ENCODE measurements at places on chromosomes 5 and 9.

- peak; percentile 28 for DNase-seq
Observed at GRCh38 chr9:76082057-76082456, 191.6 kb downstream of the PCSK5 start.

DNA sequence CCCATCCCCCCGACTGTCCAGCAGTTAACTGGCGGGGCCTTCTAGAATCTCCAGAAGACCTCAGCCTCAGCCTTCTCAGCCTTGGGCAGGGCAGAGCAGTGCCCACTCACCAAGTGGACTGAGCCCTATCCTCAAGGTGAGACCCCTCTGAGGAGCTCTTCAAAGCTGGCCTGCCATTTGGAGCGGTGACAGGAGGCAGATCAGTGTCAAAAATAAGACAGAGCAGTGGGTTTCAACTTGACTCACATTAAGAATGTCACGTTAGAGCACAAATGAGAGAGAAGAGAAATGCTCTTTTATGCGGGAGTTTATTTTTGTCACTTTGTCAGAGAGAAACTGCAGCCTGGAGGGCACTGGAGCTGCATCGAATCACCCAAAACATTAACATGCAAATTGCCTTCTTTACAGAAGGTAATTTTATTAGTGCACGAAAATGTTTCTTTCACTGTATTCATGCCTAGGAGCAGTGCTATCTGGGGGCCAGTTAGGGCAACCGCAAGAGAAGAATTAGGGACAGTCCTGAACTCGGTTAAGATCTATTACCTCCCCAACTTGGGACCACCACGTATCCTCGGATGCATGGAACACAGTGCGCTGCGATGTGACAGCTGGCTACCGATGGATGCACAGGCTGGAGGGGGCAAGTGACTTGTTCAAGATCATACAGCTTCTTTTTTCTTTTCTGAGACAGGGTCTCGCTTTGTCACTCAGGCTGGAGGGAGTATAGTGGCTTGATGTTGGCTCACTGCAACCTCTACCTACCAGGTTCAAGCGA lies 188.5 kb downstream of the DAB2IP start:
- DNase-seq: no peak

DNA sequence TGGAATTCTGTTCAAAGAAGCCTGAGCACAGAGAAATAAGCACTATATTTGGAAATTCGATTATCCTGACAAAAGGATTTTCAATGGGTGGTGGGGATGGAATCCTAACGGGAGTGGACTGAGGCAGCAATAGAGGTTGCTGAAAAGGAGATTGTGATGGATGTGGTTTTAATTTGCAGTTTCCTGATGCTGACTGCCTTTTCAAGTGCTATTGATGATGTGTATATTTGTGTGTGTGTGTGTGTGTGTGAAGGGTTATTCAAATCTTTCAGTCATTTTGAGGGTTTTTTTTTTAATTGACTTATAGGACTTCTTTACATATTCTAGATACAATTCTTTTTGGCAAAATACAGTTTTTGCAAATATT lies 614.5 kb downstream of the HINT1 start:
- no peak for DNase-seq

- peak; percentile 73 for DNase-seq
Observed at GRCh38 chr5:64811050-64811640, 42.4 kb downstream of the CWC27 start.

GRCh38 chr5:66993448-66993847 lies 203.2 kb downstream of the CD180 start:
- no peak for DNase-seq

DNA sequence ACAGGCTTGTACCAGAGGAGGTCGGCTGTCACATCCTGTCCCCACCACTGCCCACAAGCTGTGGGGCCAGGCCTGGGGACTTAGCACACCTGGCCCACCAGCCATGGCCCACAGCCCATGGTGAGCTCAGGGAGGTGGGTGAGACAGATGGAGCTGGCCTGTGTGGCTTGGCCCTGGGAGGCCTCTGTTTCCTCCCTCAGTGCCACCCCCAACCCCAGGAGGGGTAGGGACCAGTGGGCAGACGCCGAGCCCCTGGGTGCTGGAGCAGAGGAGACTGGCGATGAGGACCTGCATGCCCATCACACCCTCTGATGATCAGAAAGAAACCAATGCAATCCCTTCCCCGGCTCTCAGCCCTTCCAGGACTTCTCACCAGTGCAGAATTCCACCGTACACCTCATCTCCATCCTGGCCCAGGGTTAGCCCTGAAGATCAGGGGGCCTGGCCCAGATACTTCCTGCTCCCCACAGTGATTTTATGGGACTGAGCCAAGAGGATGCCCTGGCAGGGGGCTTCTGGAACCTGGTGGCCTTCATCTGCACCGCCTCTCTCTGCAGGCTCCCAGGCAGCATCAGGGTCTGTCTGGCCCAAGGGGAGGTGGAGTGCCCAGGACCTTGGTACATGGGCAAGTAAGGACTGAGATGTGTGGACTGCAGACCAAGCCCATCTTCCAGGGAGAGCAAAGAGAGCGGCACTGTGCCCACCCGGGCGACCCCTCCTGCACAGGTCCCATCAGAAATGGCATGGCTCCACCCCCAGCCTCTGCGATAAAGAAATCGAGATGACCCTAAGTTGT lies 16.9 kb upstream of the NKD2 start:
- DNase-seq: no peak

DNA sequence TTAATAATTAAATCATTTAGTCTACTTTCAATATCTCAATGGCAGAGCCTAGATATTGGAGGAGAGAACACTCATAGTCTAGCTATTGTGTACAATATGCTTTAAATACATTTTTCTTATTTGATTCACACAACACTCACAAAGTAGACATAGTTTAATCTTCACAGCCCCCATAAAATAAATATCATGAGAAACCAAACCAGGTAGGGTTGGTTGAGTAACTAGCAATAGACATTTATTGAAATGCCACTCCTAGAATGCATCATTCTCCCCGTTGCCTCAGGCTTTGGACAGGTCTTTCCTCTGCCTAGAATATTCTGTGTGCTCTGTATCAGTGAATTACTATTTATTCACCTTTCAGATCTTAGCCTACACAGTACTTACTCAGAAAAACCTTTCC lies 141.9 kb downstream of the CEMIP2 start:
- DNase-seq: no peak

DNA sequence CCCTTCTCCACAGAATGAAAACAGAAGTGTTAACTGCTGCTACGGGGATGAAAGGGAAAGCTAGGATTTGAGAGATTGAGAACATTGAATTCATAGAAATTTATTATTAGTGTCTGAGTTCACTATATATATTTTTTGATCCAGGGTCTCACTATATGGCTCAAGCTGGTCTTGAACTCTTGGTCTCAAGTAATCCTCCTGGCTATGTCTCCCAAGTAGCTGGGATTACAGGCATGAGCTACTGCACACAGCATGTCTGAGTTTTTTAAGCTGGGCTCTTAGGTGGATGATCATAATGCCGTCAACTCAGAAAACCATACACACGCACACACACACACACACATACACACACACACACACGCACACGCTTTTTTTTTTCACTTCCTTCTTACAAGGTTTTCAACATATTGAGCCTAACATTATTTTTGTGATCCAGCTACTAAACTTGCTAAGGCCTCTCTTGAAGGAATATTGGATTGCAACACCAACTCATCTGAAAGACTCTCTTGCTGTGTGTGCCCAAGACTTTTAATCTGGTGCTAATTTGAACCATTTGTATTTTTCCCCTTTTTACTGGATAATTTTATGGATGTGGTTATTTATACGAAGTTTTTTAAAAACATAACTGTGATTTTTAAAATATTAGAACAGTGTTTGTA lies 1045.4 kb downstream of the DTWD2 start:
- DNase-seq: no peak

GRCh38 chr9:114083666-114084065 lies 5.6 kb upstream of the AMBP start:
- no peak for DNase-seq

GRCh38 chr9:134834957-134835419 lies 45.6 kb upstream of the FCN2 start:
- DNase-seq: no peak

DNA sequence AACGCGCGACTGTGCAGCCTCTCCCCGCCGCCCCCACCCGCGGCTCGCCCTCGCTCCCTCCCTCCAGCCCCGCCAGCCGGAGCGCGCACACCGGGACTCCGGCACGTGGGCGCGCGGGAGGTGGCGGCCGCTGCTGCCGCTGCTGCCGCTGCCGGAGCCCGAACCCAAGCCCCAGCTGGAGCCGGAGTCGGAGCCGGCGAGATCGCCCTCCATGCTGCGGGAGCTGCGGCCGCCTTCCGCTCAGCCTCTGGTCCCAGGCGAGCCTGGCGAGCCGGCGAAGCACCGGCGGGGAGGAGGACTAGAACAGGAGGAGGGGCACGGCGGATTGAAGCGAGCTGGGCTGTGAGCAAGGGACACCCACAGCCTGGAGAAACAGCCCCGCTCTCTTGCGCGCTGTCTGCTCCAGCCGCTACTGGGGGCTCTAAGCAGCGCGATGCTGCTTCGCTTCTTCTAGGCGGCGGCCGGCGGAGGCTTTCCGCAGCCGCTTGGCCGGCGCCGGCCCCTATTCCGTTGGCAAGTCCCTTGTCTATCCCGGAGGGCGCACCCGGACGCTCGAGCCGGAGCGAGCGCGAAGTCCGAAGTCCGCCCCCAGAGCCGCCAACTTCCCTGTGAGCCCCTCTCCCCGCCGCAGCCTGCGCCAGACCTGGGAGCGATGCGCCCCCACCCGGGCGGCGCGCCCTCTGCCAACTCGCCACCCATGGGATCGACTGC lies 598.7 kb upstream of the SGCD start:
- DNase-seq: peak; percentile 66

GRCh38 chr5:51665251-51665593 lies 282.0 kb downstream of the ISL1 start:
- no peak for DNase-seq

GRCh38 chr5:31385774-31386537 lies 145.9 kb downstream of the DROSHA start:
- no peak for DNase-seq

GRCh38 chr5:57117596-57117995 lies 56.3 kb upstream of the GPBP1 start:
- DNase-seq: no peak

DNA sequence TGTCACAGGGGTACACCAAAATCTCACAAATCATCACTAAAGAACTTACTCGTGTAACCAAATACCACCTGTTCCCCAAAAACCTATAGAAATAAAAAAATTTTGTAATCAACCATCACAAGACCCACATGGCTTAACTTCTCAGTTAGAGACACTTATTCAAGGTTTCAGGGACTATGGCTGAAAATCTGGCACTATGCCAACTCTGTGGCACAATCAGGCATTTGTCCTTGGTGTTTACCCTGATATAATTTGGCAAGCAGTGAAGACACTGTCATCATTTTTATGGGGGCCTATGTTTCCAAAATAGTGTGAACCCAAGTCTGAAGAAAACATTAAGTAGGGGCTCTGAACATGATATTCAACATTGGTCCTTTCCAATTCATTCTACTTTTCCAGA lies 59.0 kb downstream of the ZNF622 start:
- no peak for DNase-seq

DNA sequence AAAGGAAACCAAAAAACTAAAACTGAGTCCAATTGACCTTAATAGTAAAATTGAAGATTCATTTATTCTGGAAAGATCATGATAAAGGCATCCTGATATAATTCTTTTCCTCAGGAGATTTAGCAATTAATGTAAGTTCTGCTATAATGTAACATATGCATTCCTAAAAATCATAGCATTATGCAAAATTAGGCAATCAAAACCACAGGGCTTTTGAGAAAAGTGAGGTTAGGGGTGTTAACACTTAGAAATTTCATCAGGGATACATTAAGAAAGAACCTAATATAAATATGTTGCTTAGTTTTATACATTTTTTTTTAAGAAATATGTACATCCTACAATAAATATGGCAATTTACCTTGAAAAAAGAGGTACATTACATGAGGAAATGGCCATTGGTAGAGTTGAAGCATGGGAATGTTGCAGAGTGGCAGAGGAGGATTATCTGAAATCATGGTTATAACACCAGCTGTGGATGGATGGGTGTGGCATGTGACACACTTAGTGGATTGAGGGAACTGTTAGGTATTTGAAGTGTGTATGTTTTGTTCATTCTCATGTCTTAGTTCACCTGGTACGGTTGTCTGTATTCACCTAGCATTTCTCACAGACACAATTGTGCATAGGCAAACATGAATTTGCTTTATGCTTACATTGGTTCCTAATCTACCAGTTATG lies 51.1 kb downstream of the CCNH start:
- no peak for DNase-seq

DNA sequence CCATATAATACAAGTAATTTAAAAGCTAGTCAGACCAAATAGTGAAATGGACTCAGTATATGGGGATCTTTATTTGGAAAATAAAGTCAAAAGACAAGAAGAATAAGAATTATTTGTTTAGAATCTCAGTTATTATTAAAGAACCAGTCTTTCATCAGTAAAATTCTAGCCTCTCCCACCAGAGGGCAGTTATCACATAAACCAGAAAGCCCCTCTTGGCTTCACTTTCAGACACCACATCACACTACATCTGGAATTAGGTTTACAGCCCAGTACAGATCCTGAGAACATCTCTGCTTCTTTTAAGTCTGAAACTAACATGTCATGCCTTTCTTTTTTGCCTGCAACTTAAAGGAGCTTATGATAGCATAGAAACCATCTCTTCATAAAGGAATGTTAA lies 12.2 kb upstream of the HSPB3 start:
- peak; percentile 25 for DNase-seq

DNA sequence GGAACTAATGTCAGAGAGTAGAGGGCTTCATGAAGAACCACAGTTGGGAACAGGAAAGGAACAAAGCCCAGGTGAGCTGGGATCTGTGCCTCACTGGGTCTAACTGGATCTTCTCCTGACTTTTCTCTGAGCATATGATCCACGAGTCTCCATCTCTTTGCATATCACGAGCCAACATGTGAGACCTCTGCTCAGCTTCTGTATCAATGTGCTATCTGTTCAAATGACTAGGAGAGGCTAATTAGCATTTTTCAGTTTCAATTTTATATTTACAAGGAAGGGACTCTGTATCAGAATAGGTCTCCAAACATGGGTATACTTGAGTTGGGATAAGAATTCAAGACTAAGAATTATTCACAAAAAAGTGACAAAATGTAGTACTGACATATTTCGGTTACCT lies 73.8 kb upstream of the SGCD start:
- no peak for DNase-seq

DNA sequence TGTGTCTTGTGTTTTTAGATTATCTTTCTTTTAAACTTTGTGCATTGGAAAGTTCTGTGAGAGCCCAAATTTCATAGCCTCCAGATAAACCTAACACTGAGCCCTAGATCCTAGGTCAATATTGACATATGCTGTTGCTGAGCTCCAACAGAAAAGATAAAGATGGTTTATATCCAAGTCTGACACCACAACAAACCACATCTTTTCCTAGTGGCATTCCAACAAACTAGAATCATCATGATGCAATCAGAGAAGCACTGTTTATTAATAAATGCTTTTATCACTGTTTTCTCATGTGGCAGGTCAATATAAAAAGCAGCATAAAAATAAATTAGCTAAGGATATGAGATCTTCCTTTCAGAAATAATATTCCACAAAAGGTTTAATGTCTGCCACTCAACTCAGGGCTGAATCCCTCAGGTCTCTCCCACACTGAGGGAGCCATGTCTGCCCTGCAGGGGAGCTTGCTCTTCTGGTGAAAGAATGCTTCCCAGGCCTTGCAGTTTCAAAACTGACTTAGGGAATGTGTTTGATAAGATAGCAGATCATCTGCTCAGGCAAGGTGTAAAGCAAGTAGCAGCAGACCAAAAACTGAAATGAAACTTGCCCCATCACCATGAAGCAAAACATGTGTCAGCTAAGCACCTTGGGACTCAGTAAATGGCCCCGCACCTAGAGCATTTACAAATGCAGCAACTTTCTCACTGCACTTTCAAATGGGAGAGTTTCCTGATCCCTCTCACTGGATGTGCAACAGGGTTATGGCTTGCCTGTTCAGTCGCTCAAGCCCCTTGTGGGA lies 493.0 kb downstream of the AGTPBP1 start:
- no peak for DNase-seq
